ENCODE measurements at places on chromosomes 1 and 21.

GRCh38 chr1:214319938-214320337 is 39.0 kb downstream of the SMYD2 start:
- no peaks in the 10 kb centered on the region for H3K4me1 ChIP-seq
- H3K4me3 ChIP-seq: no peak overlapping the region
- no peaks in the 10 kb centered on the region for H3K27me3 ChIP-seq
- H3K27ac ChIP-seq: no peak overlapping the region
- no peak for DNase-seq
- H3K36me3 ChIP-seq: peaks cover 54% of the 10 kb centered on the region

DNA sequence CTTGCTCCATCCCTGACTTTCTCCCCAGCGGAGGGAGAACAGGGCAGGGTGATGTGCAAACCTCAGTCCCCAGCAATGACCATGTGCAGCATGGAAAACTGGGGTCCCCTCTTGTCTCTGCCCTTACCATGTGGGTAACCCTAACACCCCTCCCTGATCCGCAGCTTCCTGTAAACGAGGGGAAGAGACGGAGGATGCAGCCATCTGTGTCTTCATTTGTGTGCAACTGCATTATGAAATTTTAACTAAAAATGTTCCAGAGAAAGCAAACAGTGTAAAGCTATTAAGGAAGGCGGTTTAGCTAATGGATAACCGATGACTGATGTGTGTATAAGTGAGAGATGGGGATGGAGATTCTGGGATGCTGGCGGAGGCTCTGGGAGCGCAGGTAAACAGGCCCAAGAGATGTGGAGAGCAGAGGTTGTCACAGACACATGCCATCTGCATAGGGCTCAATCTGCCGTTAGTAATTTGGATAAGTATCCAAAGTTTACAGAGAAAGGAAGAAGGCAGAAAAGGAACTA is 206.6 kb downstream of the DSCAM start:
- H3K4me1 ChIP-seq: no peaks in the 10 kb centered on the region
- H3K27me3 ChIP-seq: no peaks in the 10 kb centered on the region
- no peaks in the 10 kb centered on the region for H3K36me3 ChIP-seq
- H3K27ac ChIP-seq: no peak overlapping the region

GRCh38 chr21:20004367-20004766 is 993.8 kb upstream of the NCAM2 start:
- DNase-seq: no peak
- H3K36me3 ChIP-seq: no peaks in the 10 kb centered on the region

DNA sequence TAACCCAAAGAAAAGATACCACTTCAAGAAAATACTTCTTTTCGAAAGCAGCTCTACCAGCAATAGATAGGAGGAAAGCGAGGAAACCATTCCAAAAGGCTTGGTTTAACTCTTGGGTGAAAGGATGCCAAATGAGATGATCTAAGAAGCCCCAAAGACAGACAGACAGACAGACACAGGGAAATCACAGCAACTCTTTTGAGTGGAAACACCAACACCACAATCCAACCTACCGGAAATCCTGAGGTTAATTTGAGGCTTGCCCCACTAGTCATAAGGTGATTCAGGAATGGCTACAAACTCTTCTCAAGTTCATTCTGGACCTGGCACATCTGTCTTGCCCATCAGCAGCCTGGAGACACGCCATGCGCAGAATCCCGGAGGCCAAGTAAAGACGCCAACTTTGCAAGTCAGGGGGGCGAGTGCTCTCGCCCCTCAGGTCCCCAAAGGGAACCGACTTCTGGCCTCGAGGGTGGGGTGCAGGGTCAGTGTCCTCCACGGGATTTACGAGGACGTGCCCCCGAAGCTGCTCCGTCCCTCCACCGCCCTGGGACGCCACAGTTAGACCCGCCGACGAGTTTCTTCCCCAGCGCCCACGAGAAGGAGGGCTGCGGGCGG is 778 bp downstream of the EVI5 start:
- H3K27ac ChIP-seq: peak overlapping the region; percentile 96
- H3K4me1 ChIP-seq: peaks cover 10% of the 10 kb centered on the region
- no peaks in the 10 kb centered on the region for H3K27me3 ChIP-seq
- no peaks in the 10 kb centered on the region for H3K36me3 ChIP-seq
- H3K4me3 ChIP-seq: peak overlapping the region; percentile 87

- H3K4me3 ChIP-seq: no peak overlapping the region
- peak; percentile 69 for DNase-seq
- H3K27ac ChIP-seq: no peak overlapping the region
- peaks cover 42% of the 10 kb centered on the region for H3K27me3 ChIP-seq
Measured at GRCh38 chr1:210132582-210132981, 100.0 kb upstream of the SERTAD4 start.

- H3K4me3 ChIP-seq: no peak overlapping the region
- no peaks in the 10 kb centered on the region for H3K27me3 ChIP-seq
- peaks cover 7% of the 10 kb centered on the region for H3K4me1 ChIP-seq
- no peak overlapping the region for H3K27ac ChIP-seq
- peaks cover 12% of the 10 kb centered on the region for H3K36me3 ChIP-seq
Measured at GRCh38 chr1:21277180-21277579, 13.1 kb downstream of the ECE1 start.

- H3K27ac ChIP-seq: no peak overlapping the region
- H3K36me3 ChIP-seq: no peaks in the 10 kb centered on the region
- H3K4me3 ChIP-seq: no peak overlapping the region
Measured at GRCh38 chr1:91546301-91546581, 45.6 kb downstream of the CDC7 start.

DNA sequence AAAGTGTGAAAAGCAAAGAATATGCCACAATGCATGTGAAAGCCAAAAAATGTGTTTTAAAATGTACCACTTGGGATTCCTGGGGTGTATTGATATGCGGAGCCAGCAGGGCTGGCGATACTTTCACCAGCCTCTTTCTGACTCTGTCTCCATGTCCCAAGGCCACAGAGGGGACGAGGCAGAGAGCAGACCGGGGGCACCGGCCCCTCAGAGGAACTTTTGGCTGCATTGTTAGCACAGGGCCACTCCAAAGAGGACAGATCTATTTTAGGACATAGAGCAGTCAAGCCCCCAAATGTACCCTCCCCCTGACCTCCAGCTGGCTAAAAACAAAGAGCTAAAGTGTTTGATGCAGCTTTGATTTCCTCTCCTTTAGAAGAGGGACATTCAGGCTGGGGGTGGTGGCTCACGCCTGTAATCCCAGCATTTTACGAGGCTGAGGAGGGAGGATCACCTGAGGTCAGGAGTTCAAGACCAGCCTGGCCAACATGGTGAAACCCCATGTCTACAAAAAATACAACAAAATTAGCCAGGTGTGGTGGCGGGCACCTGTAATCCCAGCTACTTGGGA is 25.6 kb upstream of the ZNF436 start:
- H3K36me3 ChIP-seq: no peaks in the 10 kb centered on the region
- no peaks in the 10 kb centered on the region for H3K27me3 ChIP-seq

DNA sequence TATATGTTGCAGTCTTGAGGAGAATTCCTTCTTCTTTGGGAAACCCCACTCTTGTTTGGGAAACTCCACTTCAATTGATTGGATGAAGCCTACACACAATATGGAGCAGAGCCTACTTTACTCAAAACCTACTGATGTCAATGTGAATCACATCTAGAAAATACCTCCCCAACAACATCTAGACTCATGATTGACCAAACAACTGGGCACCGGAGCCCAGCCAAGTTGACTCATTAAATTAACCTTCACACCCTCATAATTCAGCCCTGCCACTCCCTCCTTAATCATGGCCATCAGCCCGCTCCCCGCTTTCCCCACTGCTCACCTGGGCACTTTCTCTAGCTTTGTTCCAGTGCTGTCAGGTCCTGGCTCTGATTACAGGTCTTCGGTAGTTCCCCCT is 208.1 kb upstream of the MAP1LC3C start:
- DNase-seq: peak; percentile 80
- H3K4me1 ChIP-seq: peaks cover 24% of the 10 kb centered on the region
- H3K27ac ChIP-seq: peak overlapping the region; percentile 39
- H3K36me3 ChIP-seq: peaks cover 6% of the 10 kb centered on the region
- H3K27me3 ChIP-seq: no peaks in the 10 kb centered on the region
- no peak overlapping the region for H3K4me3 ChIP-seq

DNA sequence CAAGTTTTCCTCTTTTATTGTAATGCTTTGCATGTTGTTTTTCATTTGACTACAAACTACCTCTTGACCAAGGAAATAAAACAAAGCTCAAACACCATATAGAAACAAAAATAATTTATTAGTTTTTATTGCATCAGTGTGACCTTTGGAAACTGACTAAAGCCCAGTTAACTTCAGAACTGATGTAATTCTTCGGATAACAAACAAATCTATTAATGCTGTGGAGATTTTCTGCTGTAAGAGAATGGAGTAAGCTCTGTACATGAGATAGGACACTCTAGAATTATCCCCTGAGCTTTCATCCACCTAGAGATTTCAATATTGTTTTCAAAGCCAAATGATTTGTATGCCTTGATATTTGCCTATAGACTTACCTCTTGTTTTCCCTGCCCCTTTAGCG is 154.0 kb upstream of the KCNK2 start:
- no peaks in the 10 kb centered on the region for H3K27me3 ChIP-seq
- no peak overlapping the region for H3K27ac ChIP-seq
- no peaks in the 10 kb centered on the region for H3K36me3 ChIP-seq
- DNase-seq: no peak

- DNase-seq: no peak
- H3K4me1 ChIP-seq: peaks cover 79% of the 10 kb centered on the region
- H3K27me3 ChIP-seq: no peaks in the 10 kb centered on the region
- peak overlapping the region; percentile 62 for H3K4me3 ChIP-seq
Measured at GRCh38 chr1:233111731-233112130, 161.3 kb downstream of the NTPCR start.

- no peak overlapping the region for H3K4me3 ChIP-seq
- no peaks in the 10 kb centered on the region for H3K4me1 ChIP-seq
- H3K36me3 ChIP-seq: peaks cover 34% of the 10 kb centered on the region
- no peak overlapping the region for H3K27ac ChIP-seq
- H3K27me3 ChIP-seq: no peaks in the 10 kb centered on the region
- DNase-seq: no peak
Measured at GRCh38 chr1:243469497-243469896, 213.7 kb downstream of the SDCCAG8 start.

DNA sequence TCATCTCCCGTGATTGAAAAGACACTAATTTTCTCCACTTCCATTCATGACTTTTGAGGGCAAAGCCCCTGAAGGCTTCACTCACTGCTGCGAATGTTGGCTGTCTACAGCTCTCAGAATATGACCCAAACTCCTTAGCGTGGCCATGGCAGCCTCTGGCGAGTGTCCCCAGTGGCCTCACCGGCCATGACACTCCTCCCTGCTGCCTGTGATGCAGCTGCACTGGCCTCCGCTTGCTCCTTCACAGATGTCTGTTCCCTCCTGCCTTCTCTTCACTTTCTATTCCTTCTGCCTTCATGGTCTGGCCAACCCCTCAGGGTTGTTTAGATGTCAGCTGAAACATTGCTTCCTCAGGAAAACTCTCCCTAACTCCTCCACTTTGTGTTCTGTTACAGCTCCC is 30.8 kb upstream of the PTPRF start:
- no peaks in the 10 kb centered on the region for H3K4me1 ChIP-seq
- no peak overlapping the region for H3K4me3 ChIP-seq
- H3K27me3 ChIP-seq: peaks cover 11% of the 10 kb centered on the region
- H3K27ac ChIP-seq: no peak overlapping the region
- no peak for DNase-seq
- H3K36me3 ChIP-seq: no peaks in the 10 kb centered on the region

DNA sequence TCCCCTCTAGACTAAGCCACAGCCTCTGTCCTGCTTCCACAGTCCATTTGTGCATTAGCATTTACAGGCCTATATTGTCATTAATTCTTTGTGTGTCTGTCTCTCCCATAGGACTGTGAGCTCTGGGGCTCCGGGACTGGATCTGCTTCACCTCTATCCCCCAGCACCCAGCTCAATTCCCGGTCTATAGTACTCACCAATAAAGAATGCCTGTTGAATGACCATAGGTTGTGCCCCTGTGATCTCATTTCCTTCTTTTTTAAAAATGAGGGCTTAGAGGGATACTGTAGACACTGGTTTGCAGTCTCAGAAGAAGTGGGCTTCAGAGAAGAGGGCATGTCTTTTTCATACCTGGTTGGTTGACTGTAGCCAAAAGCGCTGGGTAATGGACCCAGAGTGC is 8.8 kb upstream of the POU3F1 start:
- peaks cover 10% of the 10 kb centered on the region for H3K27me3 ChIP-seq
- no peak overlapping the region for H3K27ac ChIP-seq
- no peaks in the 10 kb centered on the region for H3K4me1 ChIP-seq
- no peak for DNase-seq
- H3K4me3 ChIP-seq: no peak overlapping the region

DNA sequence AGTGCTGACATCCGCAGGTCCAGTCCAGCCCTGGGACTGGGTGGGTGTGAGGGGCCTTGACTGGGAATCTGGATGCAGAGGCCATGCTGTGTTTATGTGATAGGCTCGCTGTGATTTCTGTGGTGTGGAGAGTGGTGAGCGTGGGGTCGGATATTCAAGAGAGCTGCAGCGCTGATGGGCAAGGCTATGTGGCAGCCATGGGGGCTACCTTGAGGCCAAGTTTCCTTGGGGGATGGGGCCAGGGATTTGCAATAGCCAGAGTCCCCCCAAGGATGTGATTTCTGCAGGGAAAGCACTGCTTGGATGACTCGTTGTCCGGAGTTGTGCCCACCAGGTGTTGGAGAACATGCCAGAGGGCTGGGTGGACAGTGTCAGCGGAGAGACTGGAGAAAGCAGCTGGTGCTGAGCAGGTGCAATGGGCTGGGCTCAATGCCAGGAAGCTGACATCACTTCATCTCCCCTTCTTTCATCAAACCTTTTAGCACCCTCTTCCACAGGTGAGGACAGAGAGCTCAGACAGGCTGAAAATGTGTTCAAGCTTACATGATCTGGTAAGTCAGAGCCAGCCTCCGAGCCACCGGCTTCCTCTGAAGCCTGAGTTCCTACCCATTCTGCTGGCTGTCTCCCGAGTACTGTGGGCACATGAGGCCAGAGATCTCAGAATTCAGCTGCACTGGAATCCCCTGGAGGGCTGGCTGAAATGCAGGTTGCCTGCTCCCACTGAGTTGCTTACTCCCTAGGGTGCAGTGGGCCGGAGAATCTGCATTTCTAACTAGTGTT is 132.9 kb downstream of the RHOU start:
- H3K4me3 ChIP-seq: no peak overlapping the region
- no peak overlapping the region for H3K27ac ChIP-seq
- H3K27me3 ChIP-seq: peaks cover 27% of the 10 kb centered on the region
- peak; percentile 15 for DNase-seq
- H3K4me1 ChIP-seq: peaks cover 4% of the 10 kb centered on the region

DNA sequence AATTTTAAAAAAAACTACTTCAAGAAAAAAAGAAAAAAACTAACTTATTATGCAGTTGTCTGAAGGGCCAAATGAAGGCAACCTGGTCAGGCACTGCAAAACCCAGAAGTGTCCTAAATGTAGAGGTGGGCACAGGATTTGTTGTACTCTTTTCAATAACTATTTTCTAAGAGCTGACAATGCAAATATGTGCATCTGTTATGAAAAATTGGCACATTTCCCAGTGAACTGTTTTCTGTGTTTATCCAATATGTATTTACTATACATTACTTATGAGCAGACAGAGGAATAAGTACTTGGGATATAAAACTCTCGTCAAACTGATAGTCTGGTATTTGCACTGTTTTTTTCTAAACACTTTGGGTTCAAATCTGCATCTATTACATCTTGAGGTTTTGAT is 188.0 kb upstream of the C21orf91 start:
- H3K27me3 ChIP-seq: no peaks in the 10 kb centered on the region
- H3K4me1 ChIP-seq: no peaks in the 10 kb centered on the region
- no peak overlapping the region for H3K27ac ChIP-seq

Data from MCF 10A (cell line).